ENCODE measurements at places on chromosomes 2 and 18.

- DNase-seq, result no peak
These were observed 14.9 kb downstream of the LRPPRC start for GRCh38 chr2:43980902-43981301.

DNA sequence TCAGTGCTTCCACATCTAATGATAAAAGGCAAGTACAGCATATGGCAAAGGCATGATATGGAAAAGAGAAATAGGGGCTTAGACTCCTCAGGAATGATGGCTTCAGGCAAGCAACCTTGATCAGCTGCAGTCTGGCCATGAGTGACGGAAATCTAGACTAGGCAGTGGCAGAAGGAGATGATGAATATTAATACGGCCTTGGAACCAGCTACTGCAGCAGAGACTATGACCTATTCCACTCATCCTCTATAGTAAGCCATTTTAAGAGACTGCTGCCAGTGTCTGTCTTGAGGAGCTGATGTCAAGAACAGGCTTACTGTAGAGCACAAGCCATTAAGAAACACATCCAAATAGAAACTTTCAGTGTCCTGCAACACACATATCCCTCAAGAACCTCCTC, 23.7 kb downstream of the ASXL2 start:
- DNase-seq, result no peak

DNA sequence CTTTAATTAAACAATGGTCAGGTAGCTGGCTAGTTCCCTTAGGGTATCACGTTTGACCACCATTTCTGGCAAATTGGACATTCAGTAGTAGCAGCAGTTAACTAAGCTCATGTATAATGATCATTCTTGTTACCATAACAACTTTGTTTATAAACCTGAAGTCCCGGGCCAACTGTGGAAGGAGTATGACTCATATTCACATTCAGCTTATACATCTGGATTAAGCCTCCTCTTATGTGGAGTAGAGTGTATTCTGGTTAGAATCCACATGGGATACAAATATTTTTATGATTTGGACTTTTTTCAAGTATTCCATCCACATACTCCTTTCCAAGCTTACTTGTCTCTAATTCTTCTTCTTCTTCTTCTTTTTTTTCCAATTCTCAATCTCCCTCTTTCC, 70.3 kb upstream of the ZSWIM2 start:
- DNase-seq, result no peak

DNA sequence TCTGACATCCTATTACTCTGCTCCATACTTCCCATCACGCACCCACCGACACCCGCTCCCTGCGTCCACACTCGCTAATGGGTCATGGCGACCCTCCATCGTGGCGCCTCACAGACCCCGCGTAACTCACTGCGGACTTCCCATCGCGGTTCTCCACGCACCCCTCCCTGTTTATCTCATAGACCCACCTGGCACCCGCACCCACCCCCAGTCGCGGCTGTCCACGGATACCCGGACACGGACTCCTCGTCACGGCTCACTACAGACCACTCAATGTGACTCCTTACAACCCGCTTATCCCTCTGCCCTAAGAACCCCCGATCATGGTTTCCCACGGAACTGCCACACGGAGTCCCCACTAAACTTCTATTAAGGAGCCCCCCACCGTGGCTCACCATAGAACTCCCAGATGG, 458 bp downstream of the CXXC1 start:
- DNase-seq, result no peak

GRCh38 chr2:185628985-185629384, 109.6 kb upstream of the FSIP2 start:
- DNase-seq, result no peak

DNA sequence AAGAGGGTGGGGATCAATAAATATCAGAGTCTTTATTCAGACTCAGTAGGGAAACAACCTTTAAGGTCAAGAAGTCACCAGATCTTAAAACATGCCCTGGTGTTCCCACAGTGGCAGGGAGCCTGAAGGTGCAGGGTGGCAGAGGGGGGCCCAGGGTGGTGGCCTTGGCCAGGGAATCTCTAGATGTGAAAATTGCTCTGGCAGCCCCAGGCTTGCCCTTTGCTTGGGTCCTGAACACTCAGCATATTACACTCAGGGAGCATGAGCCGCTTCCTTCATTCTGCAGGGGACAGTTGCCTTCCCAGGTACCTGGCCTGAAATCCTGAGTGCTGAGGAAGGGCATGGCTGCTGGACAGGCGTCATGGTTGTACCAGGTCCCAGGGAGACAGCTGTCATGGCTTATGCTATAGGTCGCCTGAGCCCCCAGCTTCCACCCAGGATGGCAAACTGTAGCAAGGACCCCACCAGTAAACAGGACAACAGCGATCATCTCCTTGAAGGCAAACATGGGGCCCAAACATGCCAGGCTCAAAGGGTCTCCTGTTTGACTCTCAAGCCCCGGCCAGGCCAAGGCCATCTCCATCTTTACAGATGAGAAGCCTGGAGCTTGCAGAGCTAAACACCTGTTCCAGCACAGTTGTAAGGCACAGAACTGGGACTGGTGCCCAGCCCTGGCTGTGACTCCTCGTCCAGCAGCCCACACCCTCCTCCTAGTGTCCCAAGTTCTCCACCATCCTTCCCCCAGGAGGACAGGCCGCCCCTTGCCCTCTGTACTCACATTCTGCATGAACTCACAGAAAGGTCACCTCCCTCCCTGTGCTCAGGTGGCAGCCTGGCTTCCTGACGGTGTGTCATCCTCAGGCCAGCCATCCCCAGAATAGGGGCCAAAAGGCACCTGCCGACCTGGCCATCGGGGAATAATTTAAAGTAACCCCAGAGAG, 14.6 kb downstream of the ABCG8 start:
- DNase-seq, result no peak

DNA sequence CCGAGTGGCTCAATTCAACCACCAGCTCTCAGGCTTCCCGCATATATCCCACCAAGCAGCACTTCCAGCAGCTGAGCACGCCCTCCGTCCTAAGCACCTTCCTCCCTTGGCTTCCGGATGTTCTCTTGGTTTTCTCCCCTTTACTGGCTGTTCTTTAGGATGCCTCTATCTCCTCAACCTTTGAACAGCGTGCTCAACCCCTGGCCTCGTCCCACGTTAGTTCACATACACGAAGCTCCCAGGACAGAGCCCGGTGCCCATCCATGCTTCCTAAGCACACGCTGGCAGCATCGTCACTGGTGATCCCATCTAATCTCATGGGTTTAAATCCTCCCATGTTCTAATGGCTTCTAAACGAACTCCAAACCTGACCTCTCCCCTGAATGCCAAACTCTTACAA, 3.7 kb downstream of the CYS1 start:
- DNase-seq, result no peak

DNA sequence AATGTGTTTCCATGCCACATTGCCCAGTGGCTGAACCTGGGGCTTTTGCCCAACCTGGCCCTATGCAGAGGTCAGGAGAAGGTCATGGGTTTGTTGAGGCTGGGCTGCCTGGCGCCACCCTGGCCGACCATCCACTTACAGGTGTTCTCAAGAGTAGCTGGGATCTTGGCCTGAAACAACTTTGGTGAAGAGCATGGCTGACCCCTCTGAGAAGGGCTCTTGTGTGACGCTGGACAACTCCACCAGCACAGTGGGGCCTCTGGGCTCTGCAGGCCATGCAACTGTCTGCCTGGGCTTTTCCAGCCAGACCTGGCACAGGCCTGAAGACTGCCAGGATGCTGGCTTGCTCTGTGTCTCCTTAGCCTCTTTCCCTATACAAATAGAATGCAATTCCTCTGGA, 76.4 kb upstream of the ZNG1B start:
- no peak for DNase-seq

- DNase-seq, result no peak
These were observed 918.7 kb upstream of the PIK3C3 start for GRCh38 chr18:41036346-41036745.

GRCh38 chr18:28088477-28088876, 88.5 kb downstream of the CDH2 start:
- DNase-seq, result no peak

DNA sequence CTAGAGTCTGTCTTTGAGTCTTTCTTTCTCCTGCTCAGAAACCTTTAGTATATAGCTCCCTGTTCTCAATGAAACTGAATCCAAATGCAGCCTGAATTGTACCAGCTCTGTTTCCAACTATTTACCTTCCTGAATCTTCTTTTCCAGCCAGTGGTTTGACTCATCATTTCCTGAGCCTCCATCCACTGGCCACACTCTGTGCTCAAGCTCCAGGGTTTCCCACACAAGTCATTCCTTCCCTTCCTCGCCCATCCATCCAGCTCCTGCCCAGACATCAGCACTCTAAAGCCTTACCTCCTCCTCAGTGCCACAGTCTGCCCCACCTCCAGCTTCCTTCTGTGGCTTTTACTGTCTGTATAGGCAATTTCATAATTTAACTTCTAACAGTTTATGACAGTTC, 233.6 kb upstream of the RASGRP3 start:
- no peak for DNase-seq

DNA sequence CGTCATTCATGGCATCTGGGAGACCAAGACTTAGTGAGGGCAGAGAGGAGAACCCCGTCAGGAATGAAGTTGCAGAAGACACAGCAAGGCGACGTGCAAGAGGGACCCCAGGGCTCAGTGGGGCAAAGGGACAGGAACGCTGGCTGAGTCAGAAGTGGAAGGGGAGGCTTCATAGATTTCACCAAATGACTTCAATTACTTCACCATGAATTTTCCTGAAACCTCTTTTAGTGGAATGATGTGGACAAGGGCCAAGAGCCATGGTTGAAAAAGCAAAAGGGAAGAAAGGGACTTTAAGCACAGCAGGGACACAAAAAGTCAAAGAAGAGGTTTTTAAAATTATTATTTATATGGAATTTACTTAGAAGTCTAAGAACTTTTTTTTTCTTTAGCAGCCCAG, 141.6 kb upstream of the PID1 start:
- no peak for DNase-seq

DNA sequence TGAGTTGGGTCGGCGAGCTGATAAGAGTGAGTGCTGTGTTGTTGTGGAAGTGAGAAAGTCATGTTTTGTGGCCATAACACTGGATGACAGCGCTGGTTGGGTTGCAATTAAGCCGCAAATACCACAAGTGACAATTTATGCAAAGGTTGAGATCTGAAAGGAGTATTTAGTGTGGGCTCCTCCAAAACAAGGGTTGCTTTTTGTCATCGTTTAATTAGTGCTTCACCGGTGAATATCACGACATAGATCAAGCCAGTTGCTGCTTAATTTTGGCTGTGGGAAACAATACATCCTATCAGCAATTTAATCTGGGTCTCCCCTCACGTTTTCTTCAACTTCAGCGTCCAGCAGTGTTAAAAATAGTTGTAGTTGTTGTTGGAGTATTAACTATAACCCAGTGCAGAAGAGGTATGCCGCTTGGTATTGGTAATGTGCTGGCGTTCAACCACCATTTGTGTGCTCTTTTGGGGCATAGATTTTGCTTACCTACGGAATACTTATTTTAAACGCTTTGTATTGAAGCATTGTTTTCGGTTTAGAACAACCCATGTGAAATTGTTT, 662 bp downstream of the ACVR2A start:
- DNase-seq, result peak; percentile 38

DNA sequence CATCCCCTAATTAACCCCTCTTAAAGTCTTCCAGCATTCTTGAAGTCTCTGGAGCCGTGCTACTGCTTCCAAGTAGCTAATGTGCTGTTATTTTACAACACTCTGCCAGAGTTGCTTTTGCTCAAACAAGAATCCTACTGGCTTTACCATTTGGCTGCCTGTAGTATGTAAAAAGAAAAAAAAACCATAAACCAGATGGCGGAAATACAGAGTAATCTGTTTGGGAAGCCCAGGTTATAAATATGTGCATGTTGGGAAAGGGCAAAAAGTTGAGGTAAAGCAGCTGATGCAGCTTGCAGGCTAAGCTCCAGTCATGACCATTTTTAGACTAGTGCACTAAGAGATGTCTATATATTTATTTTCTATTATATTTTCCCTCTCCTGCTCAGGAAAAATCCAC, 313.2 kb upstream of the ETAA1 start:
- no peak for DNase-seq

DNA sequence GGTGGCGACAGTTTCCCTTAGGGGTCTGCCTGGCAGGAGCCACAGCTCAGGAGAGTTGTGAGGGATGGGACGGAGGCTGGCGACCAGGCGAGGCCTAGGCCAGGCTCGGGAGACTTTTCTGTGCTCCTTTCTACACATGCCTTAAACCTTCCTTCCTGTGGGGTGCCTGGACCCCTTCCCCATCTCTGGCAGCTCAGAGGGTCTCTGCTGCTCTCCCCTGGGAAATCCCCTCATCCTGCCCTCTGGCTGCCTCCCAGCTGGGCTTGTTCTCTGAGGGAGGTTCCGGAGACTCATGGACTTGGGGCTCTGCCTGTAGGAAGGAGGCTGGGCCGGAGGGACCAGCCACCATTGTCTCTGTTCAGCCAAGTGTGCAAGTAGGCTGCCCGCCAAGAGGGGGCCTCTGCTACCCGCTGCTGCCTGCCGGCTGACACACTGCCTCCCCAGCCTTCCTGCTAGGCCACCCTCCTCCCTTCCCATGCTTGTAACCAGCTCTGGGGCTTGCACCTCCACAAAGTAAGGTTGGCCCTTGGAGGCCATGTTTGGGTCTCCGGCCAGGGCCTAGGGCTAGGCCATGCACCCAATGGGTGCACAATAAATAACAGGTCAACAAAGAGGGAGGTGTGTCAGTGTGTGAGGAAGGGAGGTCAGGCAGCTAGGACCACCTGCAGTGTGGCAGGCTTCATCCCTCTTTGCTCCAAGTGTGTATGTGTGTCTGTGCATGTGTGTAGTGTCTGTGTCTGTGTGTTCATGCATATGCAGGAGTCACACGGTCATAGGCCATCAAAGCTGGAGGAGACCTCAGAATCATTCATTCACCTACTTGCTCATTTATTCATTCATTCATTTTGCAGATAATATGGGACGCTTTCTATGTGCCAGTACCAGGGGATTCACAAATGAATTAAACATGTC, 28.8 kb downstream of the PSD4 start:
- no peak for DNase-seq

DNA sequence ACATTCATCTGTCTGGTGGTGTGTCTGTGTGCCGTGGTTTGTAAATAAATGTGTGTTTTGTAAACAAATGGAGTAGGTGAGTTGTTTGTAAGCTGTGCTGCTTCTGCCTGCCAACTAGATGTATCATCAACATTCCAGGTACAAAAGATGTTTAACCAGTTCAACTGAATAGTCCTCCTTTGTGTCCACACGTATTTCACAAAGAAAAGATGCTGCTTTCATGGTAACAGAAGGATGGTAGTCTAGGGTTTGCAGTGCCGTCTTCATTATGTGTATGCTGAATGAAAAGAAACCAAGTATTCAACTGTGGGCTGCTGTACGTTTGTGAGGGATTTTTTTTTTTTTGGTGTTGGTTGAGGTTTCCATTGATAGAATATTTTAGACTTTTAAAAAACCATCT, 72.1 kb downstream of the CAMKMT start:
- no peak for DNase-seq

DNA sequence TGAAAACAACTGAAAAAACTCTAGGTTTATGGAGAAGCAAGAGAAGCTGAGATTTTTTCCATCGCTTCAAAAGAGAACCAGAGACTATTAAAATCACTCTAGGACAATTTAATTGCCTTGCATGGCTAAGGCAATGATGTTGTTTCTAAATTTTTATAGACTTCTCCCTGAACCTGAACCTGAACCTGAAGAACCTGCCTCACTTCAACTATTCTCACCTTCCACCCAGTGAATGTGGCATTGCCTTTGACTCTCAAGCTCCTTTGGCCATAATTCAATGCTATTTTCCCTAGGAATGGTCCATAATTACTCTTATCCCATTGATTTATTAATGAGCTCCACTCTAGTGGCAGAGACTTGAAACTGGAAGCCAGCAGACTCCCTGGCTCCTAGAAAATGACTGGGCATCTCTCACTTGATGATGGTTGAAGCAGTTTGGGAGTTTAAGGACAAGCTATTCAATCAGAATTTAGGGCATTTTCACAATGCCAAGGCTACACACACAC, 303.8 kb upstream of the UBE2E3 start:
- no peak for DNase-seq
